Activated naive CD4-positive, alpha-beta T cell treated with anti-CD3 and anti-CD28 coated beads for 36 hours (primary cell): ENCODE measurements at places on chromosomes 4 and X. TPM values are rescaled to one million over a fixed set of nuclear protein-coding genes. Genes with fewer than 3 reads are reported as not detected.

Gene SPANXA2
- not detected for total RNA-seq

Gene GAB3
- 1.0 TPM for total RNA-seq

Gene ARSJ
- total RNA-seq: 0.05 TPM

Gene DGKK
- not detected for total RNA-seq

Gene PRDM8
- 0.35 TPM for total RNA-seq

Gene ASB9
- total RNA-seq: 0.48 TPM

Gene NAA11
- not detected for total RNA-seq

Gene GPM6B
- not detected for total RNA-seq

Gene CCDC110
- total RNA-seq: 0.25 TPM

Gene GPC3
- 0.49 TPM for total RNA-seq

Gene RIBC1
- total RNA-seq: 0.48 TPM

Gene IQSEC2
- total RNA-seq: 0.48 TPM

Gene NSUN7
- total RNA-seq: 0.27 TPM

Gene CDS1
- total RNA-seq: 0.36 TPM

Gene FGFBP1
- not detected for total RNA-seq

Gene MAB21L2
- total RNA-seq: not detected

Gene STBD1
- total RNA-seq: not detected

Gene GYPA
- total RNA-seq: not detected

Gene SYTL4
- not detected for total RNA-seq

Gene RRH
- total RNA-seq: not detected

Gene CSAG1
- total RNA-seq: not detected

Gene ALB
- total RNA-seq: not detected

Gene FAM149A
- total RNA-seq: 0.36 TPM

Gene POLA1
- 38.7 TPM for total RNA-seq

Gene C4orf50
- total RNA-seq: not detected

Gene CORIN
- 0.07 TPM for total RNA-seq

Gene BST1
- 0.74 TPM for total RNA-seq

Gene ADGRG4
- total RNA-seq: not detected

Gene STK32B
- total RNA-seq: not detected

Gene PAGE1
- not detected for total RNA-seq

Gene MAP7D2
- total RNA-seq: 0.83 TPM

Gene TRIM2
- total RNA-seq: 4.2 TPM

Gene KLHL5
- 14.9 TPM for total RNA-seq

Gene GCNA
- total RNA-seq: 2.9 TPM

Gene NOA1
- 26.0 TPM for total RNA-seq

Gene P2RY8
- total RNA-seq: 9.8 TPM

Gene FOXR2
- not detected for total RNA-seq

Gene SATL1
- not detected for total RNA-seq

Gene TRPC5OS
- not detected for total RNA-seq

Gene BEX5
- 6.6 TPM for total RNA-seq

Gene RPL39
- 3,109 TPM for total RNA-seq

Gene MAOB
- not detected for total RNA-seq

Gene HSFX4
- not detected for total RNA-seq
